ENCODE measurements at places on chromosomes 16 and 17.

GRCh38 chr17:882827-883585, 96.6 kb downstream of the NXN start:
- DNase-seq = peak; percentile 71

GRCh38 chr16:56849690-56850680, 15.0 kb upstream of the SLC12A3 start:
- DNase-seq = no peak

DNA sequence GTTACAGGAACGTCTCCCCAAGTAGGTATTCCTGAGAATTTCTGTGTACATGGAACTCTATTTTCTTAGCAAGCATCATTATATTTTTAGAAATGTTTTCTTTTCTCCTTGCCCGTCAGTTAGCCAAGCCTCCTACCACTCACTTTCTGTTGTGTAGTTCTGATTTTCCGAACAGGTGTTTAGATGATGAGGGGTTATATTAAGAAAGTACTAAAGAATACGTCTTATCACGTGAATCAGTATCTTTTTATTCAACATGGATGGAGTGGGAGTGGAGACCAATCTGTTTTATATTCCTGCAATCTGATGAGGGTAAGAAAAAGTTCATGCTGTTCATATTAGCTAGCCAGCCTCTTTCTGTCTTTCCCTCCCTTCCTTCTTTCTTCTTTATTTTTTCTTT, 29.4 kb downstream of the MSI2 start:
- DNase-seq = no peak

DNA sequence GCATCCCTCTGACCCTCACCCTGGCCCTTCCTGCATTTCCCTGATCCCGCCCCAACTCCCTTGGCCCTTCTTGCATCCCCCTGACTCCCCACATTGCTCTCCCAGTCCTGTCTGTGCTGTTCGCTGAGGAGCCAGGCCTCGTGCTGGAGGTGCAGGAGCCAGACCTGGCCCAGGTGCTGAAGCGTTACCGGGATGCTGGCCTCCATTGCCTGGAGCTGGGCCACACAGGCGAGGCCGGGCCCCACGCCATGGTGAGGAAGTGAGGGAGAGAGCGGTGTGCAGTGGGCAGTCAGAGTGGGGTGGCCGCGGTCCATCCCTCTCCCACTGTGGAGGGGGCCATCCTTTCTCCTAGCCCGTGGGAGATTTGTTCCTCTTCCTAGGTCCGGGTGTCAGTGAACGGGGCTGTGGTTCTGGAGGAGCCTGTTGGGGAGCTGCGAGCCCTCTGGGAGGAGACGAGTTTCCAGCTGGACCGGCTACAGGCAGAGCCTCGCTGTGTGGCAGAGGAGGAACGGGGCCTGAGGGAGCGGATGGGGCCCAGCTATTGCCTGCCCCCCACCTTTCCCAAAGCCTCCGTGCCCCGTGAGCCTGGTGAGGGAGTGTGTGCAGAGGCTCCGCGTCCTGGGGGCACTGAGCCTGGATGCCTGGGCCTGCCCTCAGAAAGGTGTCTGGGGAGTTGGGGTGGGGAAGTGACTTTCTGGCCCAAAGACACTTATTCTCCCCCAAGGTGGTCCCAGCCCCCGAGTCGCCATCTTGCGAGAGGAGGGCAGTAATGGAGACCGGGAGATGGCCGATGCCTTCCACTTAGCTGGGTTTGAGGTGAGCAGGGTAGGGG, 17.8 kb downstream of the PFAS start:
- DNase-seq = no peak

DNA sequence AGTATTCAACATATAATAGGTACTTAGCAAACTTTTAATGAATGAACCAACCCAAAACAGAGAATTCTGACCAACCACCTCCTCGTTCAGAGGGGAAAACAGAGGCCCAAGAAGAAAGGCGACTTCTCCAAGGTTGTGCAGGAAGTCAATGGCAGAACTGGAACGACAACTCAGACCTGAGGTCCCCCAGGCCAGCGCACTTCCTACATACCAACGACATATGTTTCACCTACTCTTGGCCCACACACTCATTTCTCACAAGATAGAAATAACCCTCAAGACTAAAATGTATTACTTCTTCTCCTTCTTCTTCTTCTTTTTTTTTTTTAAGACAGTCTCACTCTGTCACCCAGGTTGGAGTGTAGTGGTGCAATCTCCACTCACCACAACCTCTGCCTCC, 14.4 kb downstream of the CHCT1 start:
- no peak for DNase-seq

DNA sequence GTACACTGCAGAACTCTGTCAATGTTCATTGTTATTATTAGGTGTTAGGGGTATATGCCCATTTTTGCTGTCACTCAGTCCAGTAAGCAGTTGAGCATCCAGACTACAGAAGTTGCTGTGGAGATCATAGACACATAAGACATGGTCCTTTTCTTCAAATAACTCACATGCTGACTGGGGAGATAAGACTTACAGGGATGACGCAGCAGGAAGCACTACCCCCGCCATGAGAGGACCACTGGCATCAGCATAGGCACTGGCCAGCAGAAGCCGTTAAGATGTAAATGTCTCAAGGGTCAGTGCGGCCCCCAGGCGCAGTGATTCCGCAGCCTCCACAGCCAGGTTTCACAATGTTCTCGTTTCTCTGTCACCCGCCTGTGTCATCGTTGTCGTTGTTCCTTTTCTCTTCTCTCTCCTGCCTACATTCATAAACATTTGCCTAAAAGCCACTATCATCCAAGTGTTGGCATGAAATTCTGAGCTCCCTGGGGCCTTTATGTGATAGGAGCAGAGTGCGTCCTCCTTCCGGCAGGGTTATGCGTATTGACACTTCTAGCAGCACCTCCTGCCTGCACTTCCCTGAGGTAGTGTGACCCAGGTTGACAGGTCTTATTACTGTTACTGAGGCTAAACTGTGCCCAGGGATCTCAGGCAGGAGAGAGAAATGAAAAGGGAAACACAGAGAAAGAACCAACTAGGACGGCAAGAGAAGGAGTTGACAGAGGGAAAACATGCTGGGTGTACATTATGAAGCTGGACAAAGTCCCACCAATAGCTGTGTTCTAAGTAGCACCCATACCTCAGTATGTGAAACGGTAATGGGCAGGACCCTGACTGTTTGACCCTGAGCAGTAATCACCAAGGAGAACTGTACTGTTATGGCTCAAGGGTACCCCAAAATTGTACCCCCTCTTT, 17.9 kb downstream of the TANGO6 start:
- DNase-seq = no peak

DNA sequence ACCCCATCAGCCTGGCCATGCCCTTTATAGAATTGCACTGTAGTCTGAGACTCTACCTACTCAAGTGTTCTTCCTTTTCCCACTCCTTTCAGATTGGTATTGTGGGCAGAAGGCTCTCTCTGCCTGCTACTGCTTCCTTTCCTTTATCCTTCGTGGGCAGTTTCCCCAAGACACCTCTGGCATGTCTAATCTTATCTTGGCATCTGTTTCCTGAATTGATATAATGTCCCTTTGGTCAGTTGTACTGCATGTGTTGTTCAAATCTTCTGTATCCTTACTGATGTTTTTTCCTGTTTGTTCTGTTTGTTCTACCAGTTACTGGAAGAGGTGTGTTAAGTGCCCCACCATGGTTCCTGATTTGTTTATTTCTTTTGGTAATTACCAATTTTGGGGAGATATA, 29.5 kb upstream of the MSI2 start:
- DNase-seq = no peak

DNA sequence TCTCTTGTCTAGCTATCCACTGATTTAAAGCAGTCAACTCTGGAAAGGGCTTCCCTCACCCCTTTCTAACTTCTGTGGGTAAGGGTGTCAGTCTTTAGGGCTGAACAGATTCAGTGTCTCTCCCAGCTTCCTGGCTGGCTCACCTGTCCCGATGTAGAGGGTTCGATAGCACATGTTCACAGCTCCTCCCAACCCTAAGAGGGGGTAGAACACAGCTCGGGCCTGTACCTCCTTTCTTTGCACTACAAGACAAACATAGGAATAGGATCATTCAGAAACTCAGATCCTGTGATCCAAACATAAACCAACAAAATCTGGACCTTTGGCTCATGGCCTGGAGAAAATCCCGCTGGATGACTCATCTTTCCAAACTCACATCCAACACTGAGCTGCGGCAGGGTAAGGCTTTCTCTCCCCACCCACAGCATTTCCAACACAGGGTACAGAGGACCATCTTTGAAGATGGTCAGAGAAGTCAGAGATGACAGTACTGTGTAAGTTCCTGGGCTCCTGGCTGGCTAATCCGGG, 5.8 kb upstream of the DHRS13 start:
- peak; percentile 36 for DNase-seq

GRCh38 chr16:61936522-61936921, 99.7 kb downstream of the CDH8 start:
- no peak for DNase-seq

DNA sequence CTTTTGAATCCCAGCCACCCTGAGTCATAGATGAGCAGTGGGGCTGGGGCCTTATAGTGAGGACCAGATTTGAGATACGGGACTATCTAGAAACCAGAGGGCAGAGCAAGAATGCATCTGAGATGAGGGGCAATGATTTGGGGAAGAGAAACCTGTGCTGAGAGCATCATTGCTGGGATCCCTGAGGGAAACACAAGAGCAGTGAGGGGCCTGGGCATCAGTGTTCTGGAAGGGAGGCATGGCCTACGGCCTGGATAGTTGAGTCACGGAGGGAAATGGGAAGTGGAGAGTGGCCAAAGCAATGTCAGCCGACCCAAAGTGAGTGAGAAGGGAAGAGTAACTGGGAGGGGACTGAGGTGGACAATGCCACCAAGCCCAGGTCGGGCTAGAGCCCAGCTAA, 5.2 kb downstream of the CAMTA2 start:
- no peak for DNase-seq

DNA sequence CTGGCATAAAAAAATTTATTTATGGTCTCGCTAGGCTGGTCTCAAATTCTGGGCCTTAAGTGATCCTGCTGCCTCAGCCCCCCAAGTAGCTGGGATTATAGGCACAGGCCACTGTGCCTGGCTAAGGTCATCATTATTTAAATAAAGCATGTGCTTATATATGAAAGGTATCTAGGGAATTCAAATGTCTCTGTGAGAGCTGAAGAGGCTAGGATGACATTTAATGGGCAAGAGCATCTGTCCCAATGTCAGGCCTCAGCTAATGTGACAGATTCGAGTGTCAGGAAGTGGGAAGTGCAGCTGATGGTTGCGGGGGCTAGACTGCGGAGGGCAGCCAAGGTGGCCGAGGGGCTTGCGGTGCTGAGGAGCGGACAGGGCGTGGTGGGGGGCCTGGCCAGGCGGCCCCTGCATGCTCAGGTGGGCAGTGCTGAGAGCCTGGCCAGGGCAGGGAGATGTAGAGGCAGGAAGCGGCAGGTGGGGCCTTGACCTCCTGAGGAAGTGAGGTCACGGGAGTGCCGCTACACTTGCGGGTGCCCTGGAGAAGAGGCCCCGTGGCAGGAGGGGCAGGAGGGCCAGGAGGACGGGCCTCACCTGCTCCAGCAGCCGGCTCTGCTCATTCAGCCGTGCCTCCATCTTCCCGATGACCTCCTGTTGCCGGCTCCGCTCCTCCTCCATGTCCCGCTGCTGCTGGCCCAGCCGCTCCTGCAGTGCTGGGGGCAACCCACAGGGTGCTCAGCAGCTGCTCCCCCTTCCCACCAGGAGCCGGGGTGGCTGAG, 12.6 kb upstream of the MRPL38 start:
- DNase-seq = no peak

- DNase-seq = no peak
Measured at GRCh38 chr16:88936556-88937205, 40.3 kb downstream of the CBFA2T3 start.

DNA sequence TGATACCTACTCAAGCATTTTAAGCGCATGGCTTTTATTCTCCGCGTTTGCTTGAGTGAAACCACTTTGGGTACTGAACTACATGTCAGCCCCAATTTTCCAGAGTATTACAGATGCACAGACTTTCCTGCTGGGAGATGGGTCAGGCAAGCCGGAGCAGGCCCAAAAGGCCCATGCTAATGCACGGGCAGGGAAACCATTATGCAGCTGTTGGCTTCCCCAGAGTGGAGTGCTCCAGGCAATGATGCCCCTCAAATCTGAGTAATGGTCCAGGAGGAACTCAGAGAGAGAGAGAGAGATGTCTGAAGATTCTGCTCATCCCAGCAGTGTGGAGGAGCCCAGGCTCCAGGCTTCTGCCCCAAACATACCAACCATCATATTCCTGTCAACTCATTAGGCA, 80.2 kb downstream of the CDH11 start:
- DNase-seq = no peak

DNA sequence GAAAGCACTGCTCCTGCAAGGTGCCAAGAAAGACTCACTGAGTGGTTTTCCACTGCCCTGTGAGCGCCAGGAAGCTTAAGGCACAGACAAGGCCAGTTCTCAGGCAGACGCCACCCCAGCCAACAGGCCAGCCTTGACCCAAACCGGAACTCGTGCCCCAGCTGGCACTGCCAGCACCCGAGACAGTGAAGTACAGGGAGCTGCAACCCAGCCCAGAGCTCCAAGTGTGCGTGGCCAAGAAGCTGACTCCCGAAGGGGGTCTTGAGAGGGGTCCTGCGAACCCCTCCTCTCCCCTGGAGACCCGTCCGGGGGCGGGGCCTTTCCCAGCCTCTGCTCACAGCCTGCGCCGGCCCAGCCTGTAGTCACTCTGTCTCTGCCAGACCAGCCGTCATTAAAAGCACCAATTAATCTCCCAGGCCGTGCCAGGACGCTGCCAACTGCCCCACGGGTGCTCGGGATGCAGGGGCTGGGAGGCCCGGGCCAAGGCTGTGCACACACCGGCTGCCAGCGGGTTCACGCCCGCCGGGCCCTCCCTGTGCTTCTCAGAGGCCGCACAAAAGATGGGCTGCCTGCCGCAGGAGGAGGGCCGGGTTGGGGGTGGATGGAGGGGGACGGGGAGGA, 4.4 kb upstream of the SOX8 start:
- DNase-seq = no peak

DNA sequence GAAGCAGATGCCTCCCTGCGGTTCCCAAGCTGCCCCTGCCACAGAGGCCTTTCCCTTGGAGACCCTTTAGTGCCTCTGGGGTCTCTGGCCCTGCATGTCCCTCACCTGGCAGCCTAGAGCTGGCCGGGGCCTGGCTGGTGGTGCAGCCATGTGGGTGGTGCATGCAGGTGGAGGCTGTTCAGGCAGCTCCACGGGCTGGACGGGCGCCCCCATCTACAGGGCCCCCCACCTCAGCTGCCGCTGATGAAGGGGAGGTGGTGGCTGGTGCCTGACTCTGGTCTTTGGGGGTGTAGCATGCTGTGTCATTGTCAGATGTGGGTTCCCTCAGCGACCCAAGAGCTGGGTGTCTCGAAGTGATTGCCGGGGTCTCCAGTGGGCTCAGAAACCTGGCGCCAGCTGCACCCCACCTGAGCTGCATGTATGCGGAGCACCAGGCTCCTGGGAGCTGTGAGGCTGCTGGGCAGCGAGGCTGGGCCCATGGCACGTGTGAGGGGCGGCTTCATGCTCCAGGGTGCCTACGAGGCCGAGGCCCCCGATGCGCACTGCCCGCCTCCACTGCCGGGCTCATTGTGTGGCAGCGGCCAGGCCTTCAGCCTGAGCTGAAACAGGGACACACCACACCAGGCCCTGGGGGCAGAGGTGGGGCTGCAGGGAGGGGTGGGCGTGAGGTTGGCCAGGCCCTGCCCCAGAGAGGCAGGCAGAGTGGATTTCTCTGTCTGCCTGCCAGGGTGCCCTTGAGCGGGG, 57.0 kb downstream of the BAIAP2 start:
- DNase-seq = no peak

- DNase-seq = no peak
Measured at GRCh38 chr16:49281480-49281842, at the start of gene CBLN1. CBLN1 (minus strand) TSS chr16:49281838; CDS start chr16:49281465, 373 bp downstream.
